ENCODE measurements at places on chromosomes 12 and 14.
A peak's percentile ranks its signal among the peaks of the same experiment; 100 is the strongest.

GRCh38 chr12:6090803-6091202 is 33.7 kb downstream of the VWF start:
- no peak for DNase-seq

DNA sequence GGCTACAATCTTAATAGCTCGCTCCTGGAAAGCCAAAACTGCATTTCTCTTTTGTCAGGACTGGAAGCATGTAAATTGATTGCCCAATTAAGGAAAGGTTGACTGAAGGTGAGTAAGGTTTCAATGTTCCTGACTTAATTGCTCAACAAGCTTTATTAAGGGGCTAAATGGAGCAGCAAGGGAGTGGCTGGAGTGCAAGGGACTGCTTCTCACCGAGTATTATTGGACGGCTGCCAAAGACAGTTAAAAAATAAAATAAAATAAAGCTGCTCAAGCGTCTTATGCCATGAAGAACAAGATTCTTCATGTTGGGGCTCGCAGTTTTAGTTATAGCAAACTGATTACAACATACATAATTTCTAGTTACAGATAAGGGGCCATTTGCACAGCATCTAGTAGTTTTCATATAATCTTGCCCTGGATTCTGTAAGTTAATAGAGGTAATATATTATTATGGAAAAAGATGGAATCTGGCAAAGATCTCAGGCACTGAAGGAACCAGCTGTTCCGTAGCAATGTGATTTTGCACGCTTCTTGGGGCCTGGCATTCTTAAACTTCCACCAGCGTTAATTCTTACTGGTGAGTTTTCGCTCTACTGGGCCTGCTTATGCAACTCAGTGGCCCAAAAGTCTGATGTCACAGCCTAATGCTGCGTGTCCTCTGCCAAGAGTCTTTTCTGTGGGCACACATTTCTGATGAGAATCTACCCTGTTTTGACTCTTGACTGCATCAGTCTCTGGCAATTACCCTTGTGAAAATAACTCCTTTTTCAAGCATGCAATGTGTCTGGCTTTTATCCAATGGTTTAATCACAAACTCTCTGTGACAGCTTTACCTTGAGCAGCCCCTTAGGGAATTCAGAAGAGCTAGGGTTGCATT is 108.5 kb downstream of the SLC38A1 start:
- peak; percentile 58 for DNase-seq

DNA sequence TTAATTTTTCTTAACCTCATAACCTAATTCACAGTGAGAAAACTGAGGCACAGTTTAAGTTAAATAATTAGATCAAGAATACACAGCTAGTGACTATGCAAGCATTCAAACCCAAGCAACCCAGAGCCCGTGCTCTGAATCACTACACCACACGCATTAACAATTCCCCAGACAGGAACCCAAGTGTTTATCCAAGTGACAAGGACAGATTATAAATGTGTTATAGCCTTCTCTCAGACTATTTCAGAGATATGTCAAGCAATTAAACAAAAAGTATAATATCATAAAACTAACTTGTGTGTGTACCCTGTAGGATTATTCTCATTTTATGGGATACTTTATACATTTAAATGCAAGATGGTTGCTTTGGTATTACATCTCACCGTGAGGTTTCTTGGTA is 43.8 kb downstream of the MED13L start:
- DNase-seq, result no peak

DNA sequence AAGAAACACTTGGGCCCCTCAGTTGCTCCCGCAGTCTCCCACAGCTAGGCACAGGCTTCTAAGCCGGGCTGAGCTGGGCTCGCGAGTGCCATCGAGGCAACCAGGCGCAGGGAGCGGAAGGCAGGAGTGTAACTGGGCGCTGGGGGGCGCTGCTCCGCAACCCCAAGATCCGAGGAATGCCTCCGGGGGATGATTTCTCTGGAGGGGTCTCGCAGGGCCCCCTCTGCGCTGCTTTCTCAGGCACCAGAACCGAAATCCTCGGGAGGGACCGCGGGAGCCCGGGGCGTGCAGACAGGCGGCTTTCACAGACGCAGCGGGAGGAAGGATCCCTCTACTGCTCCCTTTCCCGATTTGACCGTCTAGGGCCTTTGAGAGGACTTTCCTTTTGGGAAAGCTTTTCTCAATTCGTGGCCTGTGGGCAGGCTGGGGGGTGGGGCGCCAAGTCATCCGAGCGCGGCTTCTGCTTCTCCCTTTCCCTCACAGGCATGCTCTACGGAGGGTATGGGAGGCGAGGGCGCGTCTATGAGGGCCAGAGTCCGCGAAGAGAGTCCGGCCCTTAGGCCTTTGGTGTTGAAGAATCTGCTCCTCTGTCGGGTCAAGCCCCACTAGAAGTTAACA is 4.3 kb upstream of the NKX2-1 start:
- DNase-seq, result no peak

GRCh38 chr14:100159865-100160533 is 554 bp upstream of the DEGS2 start:
- no peak for DNase-seq

- DNase-seq, result no peak
Measured at GRCh38 chr12:62261876-62262517, 1.8 kb downstream of the USP15 start.

- DNase-seq, result no peak
Measured at GRCh38 chr12:76040461-76040860, 8.9 kb upstream of the PHLDA1 start.

DNA sequence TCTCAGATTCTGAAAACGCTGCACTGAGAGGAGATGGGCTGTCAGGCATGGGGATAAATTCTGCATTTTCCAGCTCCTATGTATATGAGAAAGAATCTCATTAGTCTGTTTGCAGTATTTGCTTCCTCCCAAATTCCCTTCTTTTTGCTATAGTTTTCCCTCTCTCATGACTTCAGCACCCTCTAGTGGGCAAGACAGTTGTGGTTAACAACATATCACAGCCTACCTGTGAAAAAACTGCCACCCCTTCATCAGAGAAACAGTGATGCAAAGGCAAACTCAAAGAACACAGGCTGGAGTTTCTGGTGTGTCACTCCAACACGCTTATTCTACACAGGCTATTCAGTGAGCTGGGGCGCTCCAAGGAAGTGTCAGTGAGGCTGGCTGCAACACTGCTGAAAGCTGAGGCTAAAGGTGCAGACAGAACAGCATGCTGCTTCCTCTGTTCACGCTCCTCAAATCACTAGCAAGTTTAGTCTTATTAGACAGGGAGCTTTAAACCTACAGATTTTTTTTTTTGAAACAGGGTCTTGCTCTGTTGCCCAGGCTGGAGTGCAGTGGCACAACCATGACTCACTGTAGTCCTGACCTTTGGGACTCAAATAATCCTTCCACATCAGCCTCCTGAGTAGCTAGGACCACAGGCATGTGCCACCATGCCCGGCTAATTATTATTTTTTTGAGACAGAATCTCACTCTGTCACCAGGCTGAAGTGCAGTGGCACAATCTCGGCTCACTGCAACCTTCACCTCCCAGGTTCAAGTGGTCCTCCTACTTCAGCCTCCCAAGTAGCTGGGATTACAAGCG is 19.3 kb downstream of the ZC2HC1C start:
- DNase-seq, result peak; percentile 28

- DNase-seq, result no peak
Measured at GRCh38 chr14:51073731-51074130, 21.2 kb downstream of the TRIM9 start.

DNA sequence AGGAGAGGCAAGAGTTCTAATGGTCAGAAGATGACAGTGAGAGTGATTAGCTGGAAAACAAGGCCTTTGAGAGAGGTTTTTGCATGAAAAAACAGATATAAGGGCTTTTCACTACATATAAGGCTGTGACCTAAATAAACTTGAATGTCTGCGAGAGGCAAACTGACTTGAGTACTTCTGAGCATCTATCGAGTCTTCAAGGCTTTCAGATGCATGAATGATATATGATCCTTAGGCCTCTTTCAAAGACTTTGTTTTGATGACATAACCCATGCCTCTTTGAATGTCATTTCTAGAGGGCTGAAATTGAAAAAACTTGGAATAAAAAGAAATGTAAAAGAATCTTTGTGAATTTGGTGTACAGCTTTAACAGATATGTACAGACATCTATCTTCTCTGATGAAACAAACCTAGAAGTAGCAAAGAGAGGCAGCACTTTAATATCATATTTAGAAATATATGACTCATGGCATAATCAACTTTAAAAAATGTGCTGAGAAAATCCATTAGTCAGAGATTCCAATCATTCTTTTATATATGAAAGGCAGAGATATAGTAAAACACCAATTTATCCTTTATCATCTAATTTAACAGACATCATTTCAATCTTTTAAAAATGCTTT is 72.6 kb downstream of the PPM1H start:
- no peak for DNase-seq

GRCh38 chr14:49977126-49977841 is 84.4 kb downstream of the ARF6 start:
- no peak for DNase-seq

DNA sequence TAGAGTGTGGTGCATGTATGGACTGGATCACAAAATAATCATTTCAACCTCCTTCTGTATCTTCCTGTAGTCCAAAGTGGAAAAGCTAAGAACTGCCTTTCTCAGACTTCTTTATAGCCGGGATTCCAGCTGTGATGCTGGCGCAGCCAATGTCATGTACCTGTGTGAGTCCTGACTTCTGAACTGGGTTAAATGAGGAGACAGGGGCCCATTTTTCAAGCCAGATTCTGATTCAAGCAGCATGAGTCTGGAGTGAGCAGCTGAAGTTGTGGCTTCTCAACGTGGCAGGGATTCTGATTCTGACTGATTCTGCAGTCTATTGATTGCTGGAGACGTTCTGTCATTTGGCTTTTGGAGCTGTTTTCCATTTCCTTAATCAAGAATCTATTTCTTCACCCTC is 111.2 kb downstream of the ST8SIA1 start:
- DNase-seq, result no peak

- DNase-seq, result no peak
Measured at GRCh38 chr12:113190761-113191160, 5.2 kb downstream of the RITA1 start.

GRCh38 chr12:66508025-66508424 is 170.9 kb downstream of the GRIP1 start:
- no peak for DNase-seq

GRCh38 chr12:64009321-64010068 is 165.0 kb downstream of the SRGAP1 start:
- no peak for DNase-seq

- no peak for DNase-seq
Measured at GRCh38 chr14:57061009-57061711, 207.5 kb downstream of the EXOC5 start.

- DNase-seq, result no peak
Measured at GRCh38 chr14:31038521-31039166, 12.5 kb upstream of the STRN3 start.

- peak; percentile 29 for DNase-seq
Measured at GRCh38 chr12:58066296-58066695, 124.9 kb downstream of the ATP23 start.

GRCh38 chr12:13702381-13702780 is 279.0 kb downstream of the GRIN2B start:
- DNase-seq, result no peak

DNA sequence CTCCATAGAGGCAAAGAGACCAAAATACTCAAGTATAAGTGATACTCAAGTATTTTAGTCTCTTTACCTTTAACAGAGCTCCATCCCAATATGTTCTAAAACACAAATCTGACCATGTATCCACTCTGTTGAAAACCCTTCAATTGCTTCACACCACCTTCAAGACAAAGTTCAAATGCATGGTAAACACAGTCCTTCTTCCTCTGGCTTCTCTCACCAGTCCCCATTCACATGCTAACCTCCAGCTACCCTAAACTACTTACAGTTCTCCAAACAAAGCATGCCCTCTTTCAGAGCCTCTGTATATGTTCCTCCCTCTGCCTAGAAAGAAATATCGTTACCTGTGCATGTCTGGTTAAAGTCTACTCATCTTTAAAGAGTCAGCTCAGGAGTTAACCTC is 100.2 kb downstream of the NUMB start:
- no peak for DNase-seq

DNA sequence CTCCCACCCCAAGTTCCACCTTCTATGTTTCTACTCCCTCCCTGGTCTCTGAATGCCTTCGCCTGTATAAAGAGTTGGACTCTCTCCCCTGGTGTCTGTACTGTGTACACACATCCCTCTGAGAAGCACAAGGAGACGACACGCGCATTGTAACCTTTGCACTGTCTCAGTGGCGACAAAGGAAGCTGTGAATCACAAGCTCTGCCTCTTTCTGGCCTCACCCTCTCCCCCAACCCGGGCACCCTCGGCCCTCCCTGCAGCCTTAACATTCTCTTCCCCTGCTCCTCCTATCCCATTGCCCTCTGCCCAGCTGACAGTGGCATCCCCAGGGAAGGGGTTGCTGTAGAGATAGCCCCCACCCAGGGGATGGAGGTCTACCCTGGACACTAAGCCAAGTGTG is 2.5 kb upstream of the SMARCD1 start:
- DNase-seq, result no peak
